ENCODE measurements at places on chromosomes 11 and 22. TPM values are rescaled to one million over a fixed set of nuclear protein-coding genes. Genes with fewer than 3 reads are reported as not detected.

GRCh38 chr22:29205594-29206371 lies at the start of gene EMID1:
Gene EMID1 (plus strand): TSS chr22:29205896. CDS start chr22:29206039, 143 bp downstream.
- H3K27ac ChIP-seq: no peak within 1 kb of the TSS
- H3K27me3 ChIP-seq: no peaks in the 10 kb centered on the region
- no peak for DNase-seq
- no peaks in the 10 kb centered on the region for H3K36me3 ChIP-seq
- peak within 1 kb of the TSS; percentile 87 for H3K4me3 ChIP-seq

Gene TMEM45B
- total RNA-seq: 11.8 TPM

GRCh38 chr22:24994070-24994763 lies 41.7 kb downstream of the KIAA1671 start:
- H3K4me1 ChIP-seq: no peaks in the 10 kb centered on the region
- peak; percentile 49 for DNase-seq
- no peak overlapping the region for H3K4me3 ChIP-seq
- H3K27ac ChIP-seq: peak overlapping the region; percentile 46

- no peaks in the 10 kb centered on the region for H3K4me1 ChIP-seq
- DNase-seq: no peak
- no peaks in the 10 kb centered on the region for H3K27me3 ChIP-seq
- no peaks in the 10 kb centered on the region for H3K36me3 ChIP-seq
- no peak overlapping the region for H3K27ac ChIP-seq
- H3K4me3 ChIP-seq: no peak overlapping the region
Observed at GRCh38 chr11:47056261-47056915, 119.8 kb downstream of the CSTPP1 start.

GRCh38 chr11:83566950-83567349 lies 280.8 kb upstream of the CCDC90B start:
- H3K27ac ChIP-seq: no peak overlapping the region
- no peaks in the 10 kb centered on the region for H3K36me3 ChIP-seq
- no peak for DNase-seq
- H3K4me1 ChIP-seq: no peaks in the 10 kb centered on the region

Gene SLC25A18
- 18.7 TPM for total RNA-seq

- H3K27me3 ChIP-seq: no peaks in the 10 kb centered on the region
- H3K27ac ChIP-seq: no peak overlapping the region
- H3K4me3 ChIP-seq: no peak overlapping the region
- no peak for DNase-seq
- H3K4me1 ChIP-seq: peaks cover 14% of the 10 kb centered on the region
Observed at GRCh38 chr11:1560649-1561251, 11.3 kb downstream of the DUSP8 start.

DNA sequence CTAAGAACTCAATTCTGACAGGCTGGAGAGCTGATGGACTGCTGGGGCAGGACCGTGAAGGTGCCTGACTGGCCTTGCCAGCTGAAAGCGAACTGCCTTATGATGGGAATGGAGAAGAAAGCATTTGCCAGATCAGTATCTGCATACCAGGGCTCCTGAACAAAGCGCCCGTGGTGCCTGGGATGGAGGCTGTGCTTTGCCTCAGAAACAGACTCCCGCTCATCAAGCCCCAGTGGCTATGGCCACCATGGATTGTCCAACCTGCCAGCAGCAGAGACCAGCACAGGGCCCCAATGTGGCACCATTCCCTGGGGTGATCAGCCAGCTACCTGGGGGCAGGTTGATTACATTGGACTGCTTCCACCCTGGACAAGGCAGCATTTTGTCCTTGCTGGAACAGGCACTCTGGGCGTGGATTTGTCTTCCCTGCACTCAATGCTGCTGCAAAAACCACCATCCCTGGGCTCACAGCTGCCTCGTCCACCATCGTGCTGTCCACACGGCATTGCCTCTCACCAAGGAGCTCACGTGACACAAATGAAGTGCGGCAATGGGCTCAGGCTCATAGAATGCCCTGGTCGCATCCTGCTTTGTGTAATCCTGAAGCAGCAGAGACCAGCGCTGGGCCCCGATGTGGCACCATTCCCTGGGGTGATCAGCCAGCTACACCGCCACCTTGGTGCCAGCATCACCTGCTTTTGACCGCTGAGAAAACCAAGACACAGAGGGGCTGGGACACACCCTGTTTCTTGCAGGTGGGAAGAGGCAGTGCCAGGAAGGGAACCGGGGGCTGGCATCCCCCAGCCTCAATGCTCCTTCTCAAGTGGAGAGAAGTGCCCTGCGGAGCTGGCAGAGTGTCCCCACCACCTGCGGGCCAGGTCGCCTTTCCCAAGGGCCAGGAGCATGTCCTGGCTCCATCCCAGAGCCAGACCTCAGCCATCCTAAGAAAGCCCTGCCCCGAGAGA lies 1367.5 kb downstream of the BRD1 start:
- H3K36me3 ChIP-seq: no peaks in the 10 kb centered on the region
- H3K27me3 ChIP-seq: peaks cover 53% of the 10 kb centered on the region
- H3K27ac ChIP-seq: no peak overlapping the region
- no peaks in the 10 kb centered on the region for H3K4me1 ChIP-seq

DNA sequence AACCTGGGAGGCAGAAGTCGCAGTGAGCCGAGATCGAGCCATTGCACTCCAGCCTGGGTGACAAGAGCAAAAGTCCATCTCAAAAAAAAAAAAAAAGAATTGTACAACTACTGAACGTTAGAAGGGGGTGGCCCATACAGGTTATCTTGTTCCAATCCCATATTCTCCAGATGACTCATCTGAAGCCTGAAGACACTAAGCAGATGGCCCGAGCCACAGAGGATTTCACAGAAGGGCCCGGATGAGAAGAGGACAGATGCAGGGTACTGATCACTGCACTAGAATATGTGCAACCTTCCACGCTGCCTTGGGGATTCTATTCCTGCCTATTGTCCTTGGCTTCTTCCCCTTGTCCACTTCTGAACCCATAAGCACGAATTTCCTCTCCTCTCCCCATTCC lies 70.9 kb upstream of the UBASH3B start:
- DNase-seq: no peak
- no peaks in the 10 kb centered on the region for H3K27me3 ChIP-seq
- H3K4me1 ChIP-seq: no peaks in the 10 kb centered on the region
- no peak overlapping the region for H3K4me3 ChIP-seq
- H3K36me3 ChIP-seq: no peaks in the 10 kb centered on the region

Gene GGTLC2
- total RNA-seq: not detected

DNA sequence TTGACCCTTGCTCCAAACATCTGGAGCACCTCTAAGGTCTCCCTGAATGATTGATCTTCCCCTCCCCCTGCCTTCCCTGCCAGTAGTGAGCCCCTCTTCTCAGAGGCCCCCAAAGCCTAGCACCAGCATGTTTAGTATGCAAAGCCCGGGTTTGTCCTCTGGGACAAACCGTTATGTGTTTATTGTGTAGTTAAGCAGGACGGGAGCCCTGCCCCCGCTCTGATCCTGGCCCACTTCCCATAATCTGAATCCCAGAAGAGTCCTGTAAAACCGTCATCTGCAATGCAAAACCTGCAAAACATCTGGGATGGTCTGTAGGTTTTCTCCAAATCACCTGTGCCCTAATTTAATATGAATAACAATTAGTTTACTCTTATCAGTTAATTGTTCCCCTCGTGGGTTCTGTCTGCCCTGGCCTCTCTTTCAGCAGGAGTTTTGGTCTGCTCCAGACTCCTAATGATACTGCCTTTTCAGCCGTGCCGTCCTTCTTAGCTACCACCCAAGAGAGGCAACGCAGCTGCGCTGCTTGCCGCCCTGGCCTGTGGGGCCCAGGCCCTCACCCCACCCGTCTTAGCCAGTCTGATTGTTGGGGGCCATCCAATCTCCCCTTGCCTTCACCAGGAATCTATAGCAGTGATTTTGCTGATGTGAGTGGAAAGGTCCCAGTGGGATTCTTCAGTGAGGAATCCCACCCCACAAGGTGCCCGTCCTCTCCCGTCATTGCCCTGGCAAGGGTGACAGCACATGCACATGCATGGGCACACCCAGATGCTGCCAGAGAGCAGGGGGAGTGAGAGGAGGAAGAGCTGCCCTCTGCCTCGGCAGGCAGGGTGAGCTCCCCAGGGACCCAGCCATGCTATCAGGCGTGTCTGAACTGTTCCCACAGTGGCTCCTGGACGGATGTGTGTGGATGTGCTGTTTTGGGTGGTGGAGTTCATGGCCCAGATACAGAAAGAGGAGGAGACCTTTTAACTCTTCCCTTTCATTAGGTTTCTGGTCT lies 3.0 kb upstream of the B3GAT1 start:
- no peak for DNase-seq
- no peak overlapping the region for H3K27ac ChIP-seq
- no peaks in the 10 kb centered on the region for H3K36me3 ChIP-seq
- no peaks in the 10 kb centered on the region for H3K4me1 ChIP-seq
- H3K4me3 ChIP-seq: no peak overlapping the region
- peaks cover 30% of the 10 kb centered on the region for H3K27me3 ChIP-seq

GRCh38 chr11:1892116-1892515 lies 421 bp upstream of the PRR33 start:
- H3K4me1 ChIP-seq: peaks cover 5% of the 10 kb centered on the region
- no peak for DNase-seq

GRCh38 chr11:76465701-76466100 lies 20.9 kb downstream of the EMSY start:
- no peak for DNase-seq
- H3K27ac ChIP-seq: no peak overlapping the region
- no peaks in the 10 kb centered on the region for H3K4me1 ChIP-seq
- no peaks in the 10 kb centered on the region for H3K36me3 ChIP-seq
- H3K27me3 ChIP-seq: no peaks in the 10 kb centered on the region

DNA sequence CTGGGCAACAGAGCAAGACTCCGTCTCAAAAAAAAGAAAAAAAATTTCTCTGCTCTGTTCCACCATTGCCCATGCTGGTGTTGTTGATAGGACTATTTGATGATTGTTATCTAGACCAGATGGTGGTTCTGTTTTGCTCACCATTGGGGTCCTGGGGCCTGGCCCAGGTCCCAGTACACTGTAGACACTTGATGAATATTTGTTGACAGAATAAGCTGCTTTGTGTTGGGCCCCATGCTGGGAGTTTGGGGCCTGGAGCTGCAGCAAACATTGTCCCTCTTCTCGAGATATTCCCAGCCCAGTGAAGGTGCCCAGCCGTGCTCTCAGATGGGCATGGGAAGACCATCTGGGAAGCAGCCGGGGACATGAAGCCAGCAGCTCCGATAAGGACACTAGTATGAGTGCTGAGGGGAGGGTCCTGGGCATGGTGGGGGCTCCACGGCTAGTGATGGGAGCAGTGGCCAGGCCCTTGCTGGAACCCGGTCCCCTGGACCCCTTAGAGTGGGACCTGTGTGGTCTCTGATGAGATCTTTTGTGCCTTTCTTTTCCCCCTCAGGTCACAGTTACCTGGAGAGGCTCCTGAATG lies 13.6 kb downstream of the INCENP start:
- H3K4me1 ChIP-seq: no peaks in the 10 kb centered on the region
- H3K27me3 ChIP-seq: no peaks in the 10 kb centered on the region
- H3K27ac ChIP-seq: no peak overlapping the region
- peak; percentile 12 for DNase-seq
- H3K36me3 ChIP-seq: no peaks in the 10 kb centered on the region
- no peak overlapping the region for H3K4me3 ChIP-seq

DNA sequence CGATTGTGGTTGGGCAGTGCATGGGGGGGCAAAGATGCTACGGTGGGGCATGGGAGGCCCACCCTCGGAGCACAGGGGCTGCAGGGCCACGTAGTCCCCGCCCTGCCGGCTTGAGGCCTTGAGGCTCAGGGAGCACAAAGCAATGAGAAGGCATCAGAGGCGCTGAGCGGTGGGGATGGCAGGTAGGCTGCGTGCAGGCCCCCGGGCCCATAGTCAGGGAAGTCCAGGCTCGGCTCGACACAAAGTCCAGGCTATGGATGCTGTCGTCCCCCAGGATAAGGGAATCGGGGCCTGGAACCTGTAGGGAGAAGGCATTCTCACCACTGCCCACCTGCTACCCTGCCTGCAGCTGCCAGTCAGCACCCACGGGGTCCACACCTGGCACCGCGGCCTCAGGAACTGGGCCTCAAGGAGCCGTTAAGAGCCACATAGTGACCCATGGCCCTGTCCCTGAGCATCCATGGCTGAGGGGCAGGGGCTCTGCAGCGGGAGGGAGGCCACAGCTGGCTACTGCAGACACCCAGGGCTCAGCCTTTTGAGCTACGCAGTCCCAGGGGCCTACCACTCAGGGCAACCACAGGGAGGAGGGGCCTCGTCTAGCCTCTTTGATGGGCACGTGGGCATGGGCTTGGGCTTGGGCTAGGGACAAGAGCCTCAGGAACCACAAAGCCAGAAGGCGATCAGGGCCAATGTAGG lies 179.7 kb downstream of the IGLL1 start:
- no peaks in the 10 kb centered on the region for H3K4me1 ChIP-seq
- DNase-seq: peak; percentile 50
- no peak overlapping the region for H3K27ac ChIP-seq
- no peaks in the 10 kb centered on the region for H3K36me3 ChIP-seq
- no peak overlapping the region for H3K4me3 ChIP-seq

Gene KRTAP5-4
- not detected for total RNA-seq

DNA sequence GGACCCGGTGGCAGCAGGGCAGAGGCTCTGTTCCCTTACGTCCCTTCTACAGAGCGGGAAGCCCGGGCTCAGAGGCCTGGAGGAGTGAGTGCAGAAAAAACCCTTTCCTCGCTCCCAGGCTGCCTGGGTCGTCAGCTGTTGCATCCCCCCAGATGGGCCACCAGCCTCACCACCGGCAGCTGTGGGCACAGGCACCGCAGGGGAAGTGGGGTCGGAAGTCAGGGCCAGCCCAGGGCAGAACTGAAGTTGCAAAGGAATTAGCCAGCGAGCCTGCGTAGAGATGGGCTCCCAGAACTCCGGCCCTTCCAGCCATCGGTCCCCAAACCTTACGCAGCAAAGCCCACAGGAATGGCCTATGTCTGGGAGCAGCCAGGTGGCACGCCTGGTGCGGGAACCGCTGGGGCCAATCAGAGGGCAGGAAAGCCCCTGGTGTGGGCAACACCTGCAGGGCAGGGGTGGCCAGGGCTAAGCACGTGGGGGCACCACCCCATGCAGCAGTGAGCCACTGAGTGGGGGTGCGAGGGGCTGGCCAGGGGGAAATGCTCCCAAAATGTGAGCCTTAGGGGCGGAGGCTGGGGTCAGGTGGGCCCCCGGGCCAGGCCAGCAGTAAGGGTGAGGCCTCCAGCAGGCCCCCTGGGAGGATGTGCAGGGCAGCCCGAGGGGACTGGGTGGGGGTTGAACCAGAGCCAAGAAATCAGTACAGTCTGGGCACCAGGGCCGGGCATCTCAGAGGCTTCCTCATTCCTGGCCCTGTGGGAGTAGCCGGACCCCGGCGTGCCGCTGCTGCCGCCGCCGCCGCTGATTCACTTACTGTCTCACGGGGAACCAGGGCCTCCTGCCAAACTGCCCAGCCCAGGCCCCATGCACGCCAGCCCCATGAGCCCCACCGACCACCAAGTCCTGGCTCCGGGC lies 58.2 kb downstream of the WNT7B start:
- H3K36me3 ChIP-seq: no peaks in the 10 kb centered on the region
- peaks cover 5% of the 10 kb centered on the region for H3K4me1 ChIP-seq
- peak overlapping the region; percentile 76 for H3K27ac ChIP-seq
- DNase-seq: peak; percentile 65
